ENCODE measurements at places on chromosomes 2 and 18.

- DNase-seq: no peak
- H3K36me3 ChIP-seq: no peaks in the 10 kb centered on the region
- H3K27ac ChIP-seq: no peak overlapping the region
- H3K4me1 ChIP-seq: no peaks in the 10 kb centered on the region
- no peak overlapping the region for H3K4me3 ChIP-seq
- H3K27me3 ChIP-seq: peaks cover 6% of the 10 kb centered on the region
These were observed 5.9 kb upstream of the TRABD2A start for GRCh38 chr2:84886791-84887190.

GRCh38 chr2:201440182-201440581, 11.1 kb downstream of the TRAK2 start:
- DNase-seq: no peak
- H3K4me3 ChIP-seq: no peak overlapping the region
- no peaks in the 10 kb centered on the region for H3K27me3 ChIP-seq
- H3K36me3 ChIP-seq: no peaks in the 10 kb centered on the region
- no peak overlapping the region for H3K27ac ChIP-seq

- no peaks in the 10 kb centered on the region for H3K27me3 ChIP-seq
- no peak for DNase-seq
- H3K4me3 ChIP-seq: no peak overlapping the region
- no peaks in the 10 kb centered on the region for H3K4me1 ChIP-seq
- no peak overlapping the region for H3K27ac ChIP-seq
- H3K36me3 ChIP-seq: no peaks in the 10 kb centered on the region
These were observed 1.1 kb downstream of the GRP start for GRCh38 chr18:59220784-59221765.

- H3K27me3 ChIP-seq: no peaks in the 10 kb centered on the region
- H3K36me3 ChIP-seq: no peaks in the 10 kb centered on the region
- no peak overlapping the region for H3K4me3 ChIP-seq
- no peak overlapping the region for H3K27ac ChIP-seq
These were observed 289.1 kb downstream of the GULP1 start for GRCh38 chr2:188580738-188581137.

DNA sequence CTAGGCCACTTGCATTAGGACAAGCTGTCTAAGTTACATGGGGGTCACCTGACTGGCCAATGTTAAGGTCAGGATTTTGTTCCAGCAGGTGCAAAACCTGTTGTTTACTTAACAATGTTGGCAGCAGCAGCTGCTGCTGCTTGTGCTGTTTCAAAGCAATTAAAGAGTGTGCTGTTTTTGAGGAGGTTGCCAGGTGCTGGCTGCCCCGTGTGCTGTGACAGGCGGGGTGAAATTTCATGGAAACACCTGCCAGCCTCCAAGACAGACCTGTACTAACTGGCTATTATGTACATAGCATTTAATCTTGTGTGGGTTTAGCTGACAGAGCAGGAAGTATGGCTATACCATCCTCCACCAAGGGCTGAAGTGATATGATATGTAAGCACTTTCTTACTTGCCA, 224.9 kb downstream of the ASXL3 start:
- no peak overlapping the region for H3K4me3 ChIP-seq
- no peaks in the 10 kb centered on the region for H3K36me3 ChIP-seq
- H3K27ac ChIP-seq: no peak overlapping the region
- no peaks in the 10 kb centered on the region for H3K4me1 ChIP-seq
- no peaks in the 10 kb centered on the region for H3K27me3 ChIP-seq
- DNase-seq: no peak

DNA sequence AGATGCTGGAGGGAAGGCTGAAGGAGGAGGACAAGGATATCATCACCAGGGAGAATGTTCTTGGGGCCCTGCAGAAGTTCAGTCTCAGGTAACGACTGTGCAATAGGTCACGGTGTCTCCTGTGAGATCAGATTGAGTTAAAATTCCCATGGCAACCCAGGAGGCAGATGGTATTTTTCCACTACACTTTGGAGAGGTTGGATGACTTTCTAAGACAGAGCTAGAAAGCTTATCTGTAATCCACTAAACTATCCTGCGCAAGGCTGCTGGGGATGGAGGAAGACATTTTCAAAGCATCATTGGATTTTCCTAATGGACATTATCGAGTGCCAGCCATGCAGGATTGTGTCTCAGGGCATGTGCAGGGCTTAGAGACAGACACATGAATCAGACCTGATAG, 74.6 kb downstream of the ARMC9 start:
- peaks cover 4% of the 10 kb centered on the region for H3K36me3 ChIP-seq
- DNase-seq: no peak

All from psoas muscle (tissue), 8 donors.